Mesothelial cell of epicardium (in vitro differentiated cells): ENCODE measurements at places on chromosomes 11 and 22. TPM values are rescaled to one million over a fixed set of nuclear protein-coding genes. Genes with fewer than 3 reads are reported as not detected.

GRCh38 chr11:75051043-75051442 is 45.6 kb downstream of the OR2AT4 start:
- H3K4me1 ChIP-seq, result no peaks in the 10 kb centered on the region
- no peak for DNase-seq
- H3K27me3 ChIP-seq, result peaks cover 1% of the 10 kb centered on the region
- no peak overlapping the region for H3K27ac ChIP-seq
- no peak overlapping the region for H3K4me3 ChIP-seq

- no peak overlapping the region for H3K4me3 ChIP-seq
- no peak overlapping the region for H3K27ac ChIP-seq
- peaks cover 2% of the 10 kb centered on the region for H3K27me3 ChIP-seq
- H3K4me1 ChIP-seq, result no peaks in the 10 kb centered on the region
These were observed 232.7 kb downstream of the CTTN start for GRCh38 chr11:70630816-70631623.

DNA sequence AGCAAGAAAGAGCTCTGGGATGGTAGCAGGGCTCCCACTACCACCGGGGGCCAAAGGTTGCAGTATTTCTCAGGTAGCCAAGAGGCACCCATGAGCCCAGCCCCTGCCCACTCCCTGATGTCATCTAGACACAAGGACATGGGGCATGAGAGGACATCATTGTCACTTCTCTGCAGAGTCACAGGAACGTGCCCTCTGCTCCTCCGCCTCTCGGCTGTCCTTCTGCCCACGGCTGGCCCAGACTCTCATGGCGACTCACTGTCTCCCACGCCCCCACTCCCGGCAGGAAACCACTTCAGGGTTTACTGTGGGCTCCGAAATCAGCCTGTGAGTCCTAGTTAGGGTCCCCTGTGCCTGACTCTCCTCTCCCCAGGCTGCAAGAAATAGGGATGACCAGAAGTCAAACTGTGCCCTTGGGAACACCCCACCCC is 1.8 kb upstream of the GAL start:
- H3K4me3 ChIP-seq, result no peak overlapping the region
- H3K27ac ChIP-seq, result no peak overlapping the region
- no peak for DNase-seq
- H3K27me3 ChIP-seq, result peaks cover 59% of the 10 kb centered on the region

DNA sequence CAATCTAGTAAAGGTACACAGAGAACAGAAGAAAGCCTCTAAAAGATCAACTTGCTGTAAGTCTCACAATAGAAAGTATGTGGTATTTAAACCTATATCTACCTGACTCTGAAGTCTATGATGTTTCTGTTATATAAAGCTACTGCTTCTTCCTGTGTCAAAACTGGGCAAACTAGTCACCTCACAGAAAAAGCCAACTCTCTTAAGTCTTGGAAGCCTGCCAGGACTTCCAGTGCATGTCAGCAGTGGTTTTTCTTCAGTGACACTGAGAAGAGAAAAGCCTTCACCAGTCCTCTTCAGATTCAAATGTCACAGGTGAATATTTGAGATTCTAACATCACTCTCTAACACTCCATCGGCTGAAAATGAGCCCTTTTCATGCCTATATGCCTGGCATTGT is 808.0 kb downstream of the DLG2 start:
- peaks cover 6% of the 10 kb centered on the region for H3K27me3 ChIP-seq
- DNase-seq, result no peak
- H3K27ac ChIP-seq, result no peak overlapping the region
- no peaks in the 10 kb centered on the region for H3K36me3 ChIP-seq

The TTLL1 gene
- total RNA-seq, result 14.4 to 18.0 TPM (median 15.3 TPM) in 3 replicates

GRCh38 chr11:113431746-113432145 is 43.5 kb downstream of the DRD2 start:
- H3K4me1 ChIP-seq, result peaks cover 6% of the 10 kb centered on the region
- no peaks in the 10 kb centered on the region for H3K36me3 ChIP-seq
- no peak overlapping the region for H3K27ac ChIP-seq
- no peak for DNase-seq
- H3K4me3 ChIP-seq, result no peak overlapping the region
- H3K27me3 ChIP-seq, result peaks cover 7% of the 10 kb centered on the region

DNA sequence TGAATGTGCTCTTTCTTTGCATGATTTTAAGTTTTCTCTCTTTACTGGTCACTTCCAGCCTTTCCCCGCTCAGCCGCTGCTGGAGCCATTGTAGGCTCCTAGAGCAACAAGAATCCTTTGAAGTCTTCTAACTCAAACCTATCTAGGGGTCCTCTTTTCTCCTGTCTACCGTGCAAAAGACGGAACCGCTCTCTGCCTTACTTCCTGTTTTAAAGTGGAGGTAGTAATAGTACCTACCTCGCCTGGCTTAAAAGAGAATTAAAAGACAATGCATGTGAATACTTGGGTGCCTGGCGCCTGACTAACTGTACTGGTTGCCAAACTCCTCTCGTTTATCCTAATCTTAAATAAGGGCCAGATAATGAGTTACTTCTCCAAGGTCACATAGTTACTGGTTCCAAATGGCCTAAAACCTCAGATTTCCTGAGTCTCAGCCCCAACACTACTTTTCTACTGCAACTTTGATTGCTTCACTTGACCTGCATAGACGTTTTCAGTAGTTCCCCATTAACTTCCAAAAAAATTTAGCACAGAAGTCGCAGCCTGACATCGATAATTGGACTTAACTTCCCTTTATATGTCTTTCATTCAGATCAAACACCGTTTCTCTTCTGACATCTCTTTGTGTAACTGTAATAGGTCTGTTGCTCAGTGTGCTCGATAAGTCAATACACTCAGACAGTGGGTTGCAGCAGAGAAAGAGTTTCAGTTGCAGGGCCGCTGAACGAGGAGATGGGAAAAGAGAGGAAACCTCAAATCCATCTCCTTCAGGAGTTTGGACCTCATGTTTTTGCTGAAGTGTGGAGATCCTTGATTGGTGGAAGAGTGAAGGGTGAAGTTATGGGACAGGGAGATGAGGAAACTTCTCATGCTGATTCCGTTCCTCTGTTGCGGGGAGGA is 891 bp downstream of the SAMM50 start:
- no peak for DNase-seq
- no peaks in the 10 kb centered on the region for H3K27me3 ChIP-seq
- no peaks in the 10 kb centered on the region for H3K36me3 ChIP-seq
- peaks cover 25% of the 10 kb centered on the region for H3K4me1 ChIP-seq
- peak overlapping the region; percentile 86 for H3K4me3 ChIP-seq
- H3K27ac ChIP-seq, result peak overlapping the region; percentile 90

GRCh38 chr11:117829369-117829725 is 4.8 kb upstream of the FXYD2 start:
- DNase-seq, result peak; percentile 36
- no peaks in the 10 kb centered on the region for H3K36me3 ChIP-seq
- H3K27me3 ChIP-seq, result peaks cover 24% of the 10 kb centered on the region
- H3K4me1 ChIP-seq, result peaks cover 28% of the 10 kb centered on the region

- no peak overlapping the region for H3K4me3 ChIP-seq
- peaks cover 2% of the 10 kb centered on the region for H3K27me3 ChIP-seq
- H3K36me3 ChIP-seq, result no peaks in the 10 kb centered on the region
- DNase-seq, result no peak
These were observed 34.1 kb downstream of the LMO1 start for GRCh38 chr11:8229299-8230177.

The TRIM51 gene
- not detected in 3 replicates for total RNA-seq

- no peaks in the 10 kb centered on the region for H3K27me3 ChIP-seq
- H3K4me3 ChIP-seq, result no peak overlapping the region
- DNase-seq, result no peak
- H3K36me3 ChIP-seq, result no peaks in the 10 kb centered on the region
- peaks cover 19% of the 10 kb centered on the region for H3K4me1 ChIP-seq
These were observed 323 bp upstream of the PANX1 start for GRCh38 chr11:94128291-94128745.

GRCh38 chr11:57779276-57779675 is 17.7 kb downstream of the CTNND1 start:
- H3K27ac ChIP-seq, result peak overlapping the region; percentile 99
- H3K4me3 ChIP-seq, result peak overlapping the region; percentile 47
- H3K27me3 ChIP-seq, result no peaks in the 10 kb centered on the region
- no peak for DNase-seq
- peaks cover 84% of the 10 kb centered on the region for H3K4me1 ChIP-seq

DNA sequence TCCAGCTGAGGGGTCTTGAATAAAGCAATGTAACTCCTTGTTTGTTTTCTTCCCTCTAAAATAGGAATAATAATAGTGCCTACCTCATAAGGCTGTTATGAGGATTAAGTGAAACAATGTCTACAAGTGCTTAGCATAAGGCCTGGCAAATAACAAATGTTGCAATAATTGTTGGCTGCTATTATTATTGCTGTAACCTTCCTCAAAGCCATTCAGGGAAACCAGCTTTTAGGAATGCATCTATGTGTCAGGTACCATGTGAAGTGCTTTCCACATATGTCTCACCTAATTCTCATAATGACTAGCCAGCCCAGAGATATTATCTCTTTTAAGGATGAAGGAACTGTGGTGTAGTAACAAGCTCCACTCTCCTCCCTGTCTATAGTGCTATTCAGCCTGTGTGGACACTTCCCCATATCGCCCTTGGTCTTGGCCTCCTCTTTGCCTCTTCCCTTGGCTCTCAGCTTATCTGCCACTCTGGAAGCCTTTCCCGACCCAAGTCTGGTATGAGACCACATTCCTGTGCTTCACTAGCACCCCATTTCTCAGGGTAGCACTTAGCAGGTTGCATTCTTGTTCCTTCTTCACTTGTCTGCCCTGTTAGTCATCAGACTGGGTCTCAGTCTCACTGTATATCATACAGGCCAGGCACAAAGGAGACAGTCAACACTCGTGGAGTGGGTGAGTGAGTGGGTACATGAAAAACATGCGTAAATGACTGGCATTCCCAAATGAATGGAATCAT is 23.8 kb downstream of the CSNK2A3 start:
- no peak overlapping the region for H3K4me3 ChIP-seq
- no peaks in the 10 kb centered on the region for H3K4me1 ChIP-seq
- H3K36me3 ChIP-seq, result no peaks in the 10 kb centered on the region
- H3K27me3 ChIP-seq, result no peaks in the 10 kb centered on the region
- H3K27ac ChIP-seq, result no peak overlapping the region

- H3K27me3 ChIP-seq, result no peaks in the 10 kb centered on the region
- H3K4me3 ChIP-seq, result peak overlapping the region; percentile 82
- H3K36me3 ChIP-seq, result no peaks in the 10 kb centered on the region
- peak overlapping the region; percentile 83 for H3K27ac ChIP-seq
These were observed 1.5 kb downstream of the MAFF start for GRCh38 chr22:38203090-38203810.

DNA sequence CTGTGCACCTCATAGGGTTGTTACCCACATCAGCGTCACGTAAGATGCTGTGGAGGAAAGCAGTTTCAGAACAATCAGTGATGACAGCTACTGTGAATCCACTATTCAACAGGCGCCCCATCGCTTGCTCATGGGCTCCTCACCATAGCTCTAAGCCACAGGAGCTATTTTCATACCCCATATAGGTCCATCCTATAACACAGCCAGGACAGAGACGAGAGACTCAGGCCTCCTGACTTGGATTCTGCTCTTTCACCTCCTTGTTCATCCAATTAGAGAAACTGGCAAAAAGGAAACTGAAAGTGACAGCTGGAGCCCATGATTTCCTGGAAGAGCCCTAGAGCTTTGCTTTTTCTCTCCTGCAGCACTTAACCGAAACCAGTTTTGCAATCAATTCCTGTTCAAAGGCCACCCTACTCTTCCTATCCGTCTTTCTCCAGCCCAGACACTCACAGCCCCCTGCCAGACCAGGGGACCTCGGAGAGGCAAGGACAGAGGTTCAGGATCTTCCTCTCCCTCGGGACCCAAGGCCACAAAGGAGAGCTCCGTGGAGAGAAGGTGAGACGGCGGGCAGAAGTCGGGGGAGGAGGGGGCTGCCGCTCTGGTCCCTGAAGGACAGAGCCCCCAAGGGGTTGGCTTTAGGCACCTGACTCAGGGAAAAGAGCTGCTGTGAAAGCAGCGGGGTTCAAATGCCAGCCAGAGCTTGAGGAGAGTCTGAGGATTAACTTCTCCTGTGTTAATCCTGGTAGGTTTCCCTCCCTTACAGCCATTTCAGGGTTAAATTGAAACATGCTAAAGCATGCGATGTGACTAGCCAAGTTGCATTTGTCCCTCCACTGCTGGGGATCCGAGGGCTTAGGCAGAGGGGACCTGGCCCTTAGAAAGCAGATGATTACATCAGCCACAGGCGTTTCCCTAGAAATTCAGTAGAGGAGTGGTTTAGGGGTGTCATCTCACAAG is at the start of gene APOL6:
Gene APOL6 (plus strand): TSS at position 381 of the 960 bp plus-strand sequence. CDS start 7,980 bp downstream, outside the sequence.
- no peak for DNase-seq
- H3K4me3 ChIP-seq, result peak within 1 kb of the TSS; percentile 66
- peaks cover 1% of the 10 kb centered on the region for H3K36me3 ChIP-seq
- peak within 1 kb of the TSS; percentile 89 for H3K27ac ChIP-seq
- no peaks in the 10 kb centered on the region for H3K27me3 ChIP-seq
- peaks cover 15% of the 10 kb centered on the region for H3K4me1 ChIP-seq

DNA sequence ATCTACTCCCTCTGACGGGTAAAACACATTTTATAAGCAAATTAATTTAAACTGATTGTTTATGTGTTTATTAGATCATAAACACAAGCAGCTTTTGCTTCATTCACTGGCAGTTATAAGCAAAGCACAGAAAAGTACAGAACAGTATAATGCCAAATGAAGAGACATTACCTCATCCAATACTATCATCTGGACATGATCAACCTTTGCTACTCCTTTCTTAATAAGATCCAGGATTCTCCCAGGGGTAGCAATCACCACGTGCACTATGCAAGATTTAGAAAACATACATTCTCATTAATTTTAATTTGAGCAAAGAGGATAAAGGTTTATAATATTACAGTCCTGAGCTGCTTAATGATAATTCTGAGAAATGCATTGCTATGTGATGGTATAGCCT is 27.9 kb downstream of the DDX6 start:
- peaks cover 37% of the 10 kb centered on the region for H3K36me3 ChIP-seq
- H3K27me3 ChIP-seq, result no peaks in the 10 kb centered on the region
- no peak for DNase-seq

The OR6A2 gene
- total RNA-seq, result 0.34 to 0.60 TPM (median 0.38 TPM) in 3 replicates

The SLC3A2 gene
- total RNA-seq, result 205 to 212 TPM (median 208 TPM) in 3 replicates

DNA sequence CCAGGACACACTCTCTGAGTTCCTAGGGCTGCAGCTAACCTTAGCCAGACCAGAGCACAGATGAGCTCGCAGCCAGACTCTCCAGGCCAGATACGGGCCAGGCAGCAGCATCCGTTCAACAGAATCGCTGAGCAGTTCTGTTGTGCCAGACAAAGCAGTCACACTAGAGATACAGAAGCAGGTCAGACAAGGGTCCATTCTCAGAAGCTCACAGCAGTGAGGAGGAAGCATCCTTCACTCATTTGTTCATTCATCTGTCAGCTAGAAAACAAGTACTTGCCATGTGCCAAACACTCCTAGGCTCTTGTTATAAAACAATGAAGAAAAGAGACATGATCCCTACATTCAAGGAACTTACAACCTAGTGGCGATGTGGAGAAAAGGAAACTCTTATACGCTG is 2.6 kb downstream of the LMO2 start:
- peaks cover 14% of the 10 kb centered on the region for H3K27me3 ChIP-seq
- H3K4me1 ChIP-seq, result peaks cover 12% of the 10 kb centered on the region
- no peak for DNase-seq
- H3K27ac ChIP-seq, result no peak overlapping the region

The CEP126 gene
- total RNA-seq, result 3.2 to 3.6 TPM (median 3.4 TPM) in 3 replicates
